Right renal cortex interstitium (tissue), 3 donors: ENCODE measurements at places on chromosomes 3 and 15. TPM values are rescaled to one million over a fixed set of nuclear protein-coding genes. Genes with fewer than 3 reads are reported as not detected.

IQCF5 gene
- polyA plus RNA-seq, result not detected

CISH gene
- polyA plus RNA-seq, result 31.8 TPM

GRCh38 chr15:27690290-27690689 is 408.8 kb downstream of the OCA2 start:
- DNase-seq, result no peak

RASL12 gene
- 7.8 TPM for polyA plus RNA-seq

SLC22A14 gene
- polyA plus RNA-seq, result 0.30 TPM

DNA sequence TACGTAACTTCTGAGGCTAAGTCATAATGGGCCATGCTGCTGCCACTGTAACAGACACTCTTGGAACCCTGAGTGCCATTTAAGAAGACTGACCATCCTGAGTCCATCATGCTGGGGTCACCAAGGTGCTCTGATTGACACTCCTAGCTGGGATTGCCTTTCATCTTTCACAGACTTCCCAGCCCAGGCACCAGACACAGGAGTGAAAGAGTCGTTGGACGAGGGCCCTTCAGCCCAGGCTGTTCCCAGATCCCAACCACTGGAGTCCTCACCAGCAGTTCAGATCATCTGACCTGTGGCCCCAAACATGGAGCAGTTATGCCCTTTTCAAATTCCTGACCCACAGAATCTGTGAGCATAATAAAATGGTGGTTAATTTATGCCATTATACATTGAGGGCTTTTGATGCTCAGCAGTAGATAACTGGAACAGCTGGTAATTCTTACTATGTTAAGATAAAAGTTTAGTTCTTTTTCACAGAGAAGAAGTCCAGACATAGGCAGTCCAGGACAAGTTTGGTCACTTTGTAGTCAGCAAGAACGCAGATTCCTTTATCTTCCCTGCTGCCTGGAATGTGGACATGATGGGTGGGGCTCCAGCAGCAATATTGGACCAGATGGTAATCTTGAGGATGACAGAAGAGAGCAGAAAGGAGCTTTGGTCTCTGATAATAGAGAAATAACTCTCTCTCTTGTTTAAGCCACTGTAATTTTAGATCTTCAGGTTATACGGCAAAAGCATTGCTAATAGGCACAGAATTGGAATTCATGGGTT is 7.3 kb upstream of the EHD4 start:
- no peak for DNase-seq

WDR93 gene
- 3.0 TPM for polyA plus RNA-seq

DNA sequence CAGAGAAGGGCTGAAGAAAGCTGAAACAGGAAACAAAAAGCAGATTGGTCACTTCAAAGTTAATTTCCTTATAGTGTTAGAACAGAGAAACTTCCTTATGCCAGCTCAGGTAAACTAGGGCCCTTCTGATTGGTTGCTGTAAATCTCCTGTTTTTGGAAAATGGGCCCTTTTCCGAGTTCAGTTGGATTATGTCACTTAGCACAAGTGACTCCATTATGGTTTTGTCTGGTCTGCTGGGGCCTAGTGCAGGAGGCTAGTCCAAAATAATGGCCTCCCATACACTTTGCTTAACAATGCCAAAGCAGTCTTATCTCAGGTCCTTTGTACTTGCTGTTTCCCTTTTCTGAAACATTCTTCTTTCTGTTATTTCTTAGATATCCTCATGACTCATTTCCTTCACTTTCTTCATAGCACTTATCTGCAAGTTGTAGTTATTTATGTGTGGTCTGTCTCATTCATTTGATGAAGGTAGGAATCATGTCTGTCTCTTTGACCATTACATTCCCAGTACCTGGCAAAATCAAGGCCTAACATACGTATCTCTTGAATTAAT is 7.7 kb upstream of the DCP1A start:
- DNase-seq, result no peak

DNA sequence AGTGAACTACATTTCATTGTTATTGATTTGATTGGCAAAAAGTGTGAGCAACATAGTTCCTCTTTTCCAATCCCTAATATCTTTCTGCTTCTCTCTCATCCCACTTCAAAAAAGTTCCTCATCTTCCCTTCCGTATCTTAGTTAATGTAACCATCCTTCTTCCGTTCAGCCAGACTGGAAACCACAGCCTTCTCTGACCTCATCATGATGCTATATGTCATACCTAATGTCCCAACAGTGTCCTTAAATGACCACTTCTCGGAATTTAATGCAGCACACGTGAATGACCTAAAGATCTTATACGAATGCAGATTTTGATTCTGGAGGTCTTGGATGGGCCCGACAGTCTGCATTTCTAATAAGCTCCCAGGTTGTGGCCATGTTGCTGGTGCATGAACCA is 320.3 kb upstream of the SATB1 start:
- DNase-seq, result no peak

DNA sequence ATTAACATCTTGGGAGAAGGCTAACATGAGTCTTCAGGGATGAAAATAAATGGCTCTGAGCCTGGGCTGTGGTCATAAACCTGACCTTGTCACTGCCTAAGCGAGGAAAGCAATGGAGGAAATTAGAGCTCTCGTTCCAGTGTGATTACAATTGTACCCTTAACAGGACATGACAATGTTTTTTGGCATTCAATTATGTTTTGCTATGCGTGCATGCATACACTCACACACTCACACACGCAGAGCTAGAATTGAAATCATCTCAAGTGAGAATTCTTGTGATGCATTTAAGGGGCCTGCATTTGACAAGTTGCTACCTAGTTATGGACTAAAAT is 24.1 kb downstream of the ZNF80 start:
- no peak for DNase-seq
